Activated T-helper 1 cell treated with anti-CD3 and anti-CD28 coated beads, Interleukin-2, amount 50 U/mL, for 16 hours (primary cell): ENCODE measurements at places on chromosomes 6 and 20.

DNA sequence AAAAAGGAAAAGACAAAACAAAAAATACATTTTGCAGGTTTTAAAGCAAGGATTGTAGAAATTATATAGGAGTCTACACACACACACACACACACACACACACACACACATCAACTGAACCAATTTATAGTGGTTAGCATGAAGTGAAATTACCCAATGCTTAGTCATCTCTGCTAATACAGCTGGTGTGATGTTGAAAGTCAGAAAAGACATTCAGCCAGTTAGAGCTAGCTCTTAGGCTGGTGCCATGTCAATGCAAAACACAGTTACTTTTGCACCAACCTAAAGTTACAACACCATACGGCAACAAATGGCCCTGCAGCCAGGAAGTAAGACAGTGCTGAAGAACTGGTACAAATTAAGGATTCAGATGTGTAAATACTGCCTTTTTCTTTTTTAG, 15.2 kb downstream of the FAM210B start:
- no peak for DNase-seq

DNA sequence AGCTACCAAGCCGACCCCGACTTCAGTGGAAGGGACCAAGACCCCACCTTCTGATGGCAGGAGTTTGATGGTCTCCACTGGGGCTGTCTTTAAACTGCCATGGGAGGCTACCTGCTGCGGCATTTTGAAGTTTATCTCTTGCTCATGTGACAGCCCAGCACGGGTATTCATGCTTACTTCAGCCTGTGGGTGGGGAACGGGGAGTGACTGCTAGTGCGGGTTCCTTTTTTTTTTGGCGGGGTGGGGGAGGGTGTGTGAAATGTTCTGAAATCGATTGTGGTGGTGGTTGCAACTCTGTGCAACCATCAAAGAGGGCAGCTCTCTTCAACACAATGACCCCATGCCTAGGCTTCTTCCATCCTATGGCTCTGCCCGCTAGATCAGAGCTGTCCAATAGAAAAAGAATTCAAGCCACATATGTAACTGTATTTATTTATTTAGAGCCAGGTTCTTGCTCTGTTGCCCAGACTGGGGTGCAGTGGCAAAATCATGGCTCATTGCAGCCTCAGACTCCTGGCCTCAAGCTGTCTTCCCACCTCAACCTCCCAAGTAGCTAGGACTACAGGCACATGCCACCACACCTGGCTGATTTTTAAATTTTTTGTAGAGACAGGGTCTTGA, 53.7 kb downstream of the PPP1R16B start:
- no peak for DNase-seq

DNA sequence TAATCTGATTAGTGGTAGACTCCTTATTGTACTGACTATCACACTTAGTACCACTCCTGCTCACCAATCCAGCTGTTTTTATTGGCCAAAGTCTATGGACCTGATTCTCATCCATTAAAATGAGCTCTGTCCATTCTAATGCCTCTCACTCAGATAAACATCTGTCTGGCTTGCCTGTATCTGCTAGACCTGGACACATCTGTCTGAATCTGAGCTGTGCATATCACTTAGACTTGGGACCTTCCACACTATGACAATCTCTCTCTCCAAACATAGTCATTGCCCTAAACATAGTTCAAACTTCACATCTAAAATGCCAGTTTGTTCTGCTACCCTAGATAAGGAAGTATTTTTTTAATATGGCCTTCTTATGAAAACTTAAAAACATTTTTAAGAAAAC, 92.6 kb downstream of the CENPW start:
- DNase-seq = no peak

DNA sequence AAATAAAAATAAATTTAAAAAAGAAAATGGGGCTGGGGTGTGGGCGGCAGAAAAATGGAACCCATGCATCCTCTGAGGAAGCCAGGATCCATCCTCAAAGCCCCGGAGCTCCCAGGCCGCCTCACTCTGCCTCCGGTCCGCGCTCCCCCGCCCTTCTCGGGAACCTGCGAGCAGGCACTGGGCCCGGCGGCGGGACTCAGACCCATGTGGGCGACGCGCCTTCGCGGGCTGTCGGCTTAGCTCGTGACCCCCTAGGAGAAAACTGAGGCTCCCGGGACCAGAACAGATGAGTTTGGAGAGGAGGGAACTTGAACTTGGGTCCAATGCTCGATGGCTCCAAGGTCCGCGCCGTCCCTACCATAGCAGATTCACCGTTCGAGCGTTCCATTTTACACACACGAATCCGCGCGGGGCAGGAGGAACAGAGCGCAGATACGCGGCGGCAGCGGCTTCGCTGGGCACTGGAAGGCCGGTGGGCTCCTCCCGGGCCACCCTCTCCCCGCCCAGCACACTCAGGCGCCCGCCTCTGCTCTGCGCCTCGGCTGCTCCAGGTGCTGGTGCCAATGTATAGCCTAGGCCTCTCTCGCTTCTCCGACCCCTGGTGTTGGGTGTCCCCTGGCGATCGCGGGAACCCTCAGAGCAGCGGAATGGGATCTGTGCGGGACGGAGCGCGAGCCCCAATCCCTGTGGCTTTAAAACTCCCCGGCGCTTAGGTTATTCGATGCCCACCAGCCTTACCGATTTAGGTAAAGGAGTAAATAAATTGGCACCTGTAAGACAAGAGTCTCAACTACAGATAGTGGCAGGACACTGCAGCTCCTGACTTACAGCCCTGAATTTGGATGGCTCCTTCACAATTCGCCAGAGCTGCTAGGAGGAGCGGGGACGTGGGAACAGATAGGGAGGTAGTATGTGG, 39.2 kb downstream of the DPPA5 start:
- DNase-seq = no peak

DNA sequence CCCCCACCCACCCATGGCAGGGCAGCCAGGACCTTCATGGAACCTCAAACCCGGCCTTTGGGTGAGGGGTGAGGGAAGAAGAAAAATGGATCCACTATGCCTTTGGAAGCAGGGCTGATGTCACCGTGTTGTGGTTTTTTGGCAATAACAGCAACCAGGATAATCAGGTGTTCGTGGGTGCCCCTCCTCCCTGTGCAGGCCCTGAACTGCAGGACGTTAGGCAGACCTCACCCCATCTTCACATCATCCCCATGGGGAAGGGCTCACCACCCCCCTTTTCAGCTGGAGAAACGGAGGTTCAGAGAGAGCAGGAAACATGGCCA, 3.6 kb downstream of the GABRR2 start:
- no peak for DNase-seq

GRCh38 chr6:15841937-15842726, 179.3 kb upstream of the DTNBP1 start:
- no peak for DNase-seq

- DNase-seq = no peak
These were observed 31.2 kb downstream of the PRR18 start for GRCh38 chr6:166277018-166277417.

- DNase-seq = no peak
These were observed 143.7 kb downstream of the RALGAPA2 start for GRCh38 chr20:20568604-20569205.
